Astrocyte (in vitro differentiated cells and primary cell): ENCODE measurements at places on chromosomes 3 and 15. TPM values are rescaled to one million over a fixed set of nuclear protein-coding genes. Genes with fewer than 3 reads are reported as not detected.

Gene MEX3B
- 18.7 and 19.1 TPM in 2 replicates for total RNA-seq

Gene RAB8B
- 45.7 and 49.3 TPM in 2 replicates for total RNA-seq

Gene RTP4
- 1.2 TPM in 2 replicates for total RNA-seq

Gene IL12A
- 2.9 and 3.0 TPM in 2 replicates for total RNA-seq

Gene ABTB1
- total RNA-seq = 11.6 and 11.8 TPM in 2 replicates

Gene SI
- not detected in 2 replicates for total RNA-seq

Gene GATA2
- 0.58 and 1.7 TPM in 2 replicates for total RNA-seq

Gene CLDN1
- 34.1 and 35.6 TPM in 2 replicates for total RNA-seq

DNA sequence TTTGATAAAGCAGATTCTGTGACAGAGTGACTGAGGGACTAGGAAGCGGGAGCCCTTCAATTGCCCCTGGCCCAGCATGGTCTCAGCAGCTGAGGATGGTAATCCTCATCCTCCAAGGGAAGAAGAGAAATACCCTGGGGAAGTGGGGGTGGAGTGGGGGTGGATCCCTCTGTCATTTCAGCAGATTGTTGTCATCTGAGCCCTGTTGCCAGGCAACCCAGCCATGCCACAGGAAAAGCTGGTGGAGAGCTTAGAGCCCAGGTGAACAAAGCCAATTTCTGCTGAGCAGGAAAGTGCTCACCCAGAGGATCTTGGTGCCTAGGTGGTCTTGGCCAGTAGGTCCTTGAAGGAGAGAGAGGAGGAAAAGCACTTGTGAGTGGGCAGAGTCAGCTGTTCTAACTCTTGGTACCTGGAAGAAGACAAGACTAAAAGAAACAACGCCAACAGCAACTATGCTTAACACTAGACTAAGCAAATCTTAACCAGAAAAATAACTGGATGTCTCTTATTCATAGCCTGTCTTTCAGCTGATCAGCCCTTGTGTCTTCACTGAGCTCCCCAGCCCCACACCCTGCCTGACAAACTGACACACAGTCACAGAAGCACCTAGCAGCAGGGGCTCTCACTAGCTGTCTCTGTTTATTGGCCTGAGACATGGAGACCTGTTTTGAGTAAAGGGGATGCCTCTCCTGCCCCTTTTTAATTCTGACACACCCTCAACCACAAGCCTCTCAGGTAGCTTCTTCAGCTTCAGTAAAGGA lies 40.1 kb upstream of the DCLK3 start:
- no peak overlapping the region for H3K27ac ChIP-seq
- H3K4me1 ChIP-seq = no peaks in the 10 kb centered on the region
- H3K4me3 ChIP-seq = no peak overlapping the region
- H3K36me3 ChIP-seq = no peaks in the 10 kb centered on the region
- H3K27me3 ChIP-seq = no peaks in the 10 kb centered on the region
- DNase-seq = no peak

- no peak overlapping the region for H3K4me3 ChIP-seq
- peak overlapping the region; percentile 59 for H3K27ac ChIP-seq
- DNase-seq = peak; percentile 38
- H3K27me3 ChIP-seq = no peaks in the 10 kb centered on the region
Observed at GRCh38 chr3:47016086-47016933, 36.8 kb downstream of the NBEAL2 start.

GRCh38 chr15:66356077-66356358 lies 467 bp downstream of the TIPIN start:
- H3K4me3 ChIP-seq = peak overlapping the region; percentile 91
- H3K36me3 ChIP-seq = peaks cover 2% of the 10 kb centered on the region
- no peaks in the 10 kb centered on the region for H3K4me1 ChIP-seq
- no peak for DNase-seq

GRCh38 chr3:168968609-168969008 lies 694.9 kb downstream of the MECOM start:
- no peak for DNase-seq
- H3K4me3 ChIP-seq = no peak overlapping the region
- no peaks in the 10 kb centered on the region for H3K27me3 ChIP-seq
- no peaks in the 10 kb centered on the region for H3K36me3 ChIP-seq
- H3K27ac ChIP-seq = no peak overlapping the region

GRCh38 chr3:168709073-168709472 lies 613.3 kb upstream of the GOLIM4 start:
- H3K4me3 ChIP-seq = no peak overlapping the region
- H3K27ac ChIP-seq = no peak overlapping the region
- no peaks in the 10 kb centered on the region for H3K27me3 ChIP-seq
- no peaks in the 10 kb centered on the region for H3K36me3 ChIP-seq
- DNase-seq = no peak

- DNase-seq = no peak
- H3K4me3 ChIP-seq = no peak overlapping the region
- H3K36me3 ChIP-seq = no peaks in the 10 kb centered on the region
Observed at GRCh38 chr3:196180346-196180745, 30.9 kb downstream of the ZDHHC19 start.

DNA sequence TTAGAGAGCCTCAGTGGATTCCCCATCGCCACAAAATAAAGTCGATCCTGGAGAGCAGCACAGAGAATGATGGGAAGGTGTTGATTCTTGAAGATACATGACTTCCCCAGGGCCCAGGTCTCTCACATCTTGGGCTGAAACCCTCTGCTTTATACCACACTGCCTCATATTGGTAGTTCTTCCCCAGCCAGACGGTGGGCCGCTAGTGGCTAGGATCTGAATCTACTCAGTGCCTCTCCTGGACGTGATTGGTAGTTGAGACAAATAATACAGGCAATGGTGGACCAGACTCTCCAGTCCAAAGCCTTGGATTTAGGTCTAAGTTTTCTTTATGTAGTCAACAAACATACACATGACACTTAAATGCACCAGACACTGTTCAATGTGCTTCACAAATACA lies 49.7 kb downstream of the RAB11A start:
- no peak overlapping the region for H3K4me3 ChIP-seq
- no peak overlapping the region for H3K27ac ChIP-seq
- no peaks in the 10 kb centered on the region for H3K36me3 ChIP-seq
- H3K27me3 ChIP-seq = no peaks in the 10 kb centered on the region
- DNase-seq = no peak
- H3K4me1 ChIP-seq = peaks cover 5% of the 10 kb centered on the region

DNA sequence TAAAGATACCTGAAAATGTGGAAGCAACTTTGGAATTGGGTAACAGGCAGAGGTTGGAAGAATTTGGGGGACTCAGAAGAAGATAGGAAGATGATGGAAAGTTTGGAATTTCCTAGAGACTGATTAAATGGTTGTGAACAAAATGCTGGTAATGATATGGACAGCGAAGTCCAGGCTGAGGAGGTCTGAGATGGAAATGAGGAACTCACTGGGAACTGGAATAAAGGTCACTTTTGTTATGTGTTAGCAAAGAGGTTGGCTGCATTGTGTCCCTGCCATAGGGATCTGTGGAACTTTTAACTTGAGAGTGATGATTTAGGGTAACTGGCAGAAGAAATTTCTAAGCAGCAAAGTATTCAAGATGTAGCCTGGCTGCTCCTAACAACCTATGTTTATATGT lies 13.0 kb downstream of the MITF start:
- H3K36me3 ChIP-seq = no peaks in the 10 kb centered on the region
- no peaks in the 10 kb centered on the region for H3K27me3 ChIP-seq
- no peak overlapping the region for H3K27ac ChIP-seq
- no peaks in the 10 kb centered on the region for H3K4me1 ChIP-seq

- DNase-seq = no peak
- no peak overlapping the region for H3K4me3 ChIP-seq
- H3K27me3 ChIP-seq = peaks cover 39% of the 10 kb centered on the region
- H3K36me3 ChIP-seq = no peaks in the 10 kb centered on the region
- H3K4me1 ChIP-seq = no peaks in the 10 kb centered on the region
Observed at GRCh38 chr3:13884851-13885703, 5.2 kb upstream of the WNT7A start.

DNA sequence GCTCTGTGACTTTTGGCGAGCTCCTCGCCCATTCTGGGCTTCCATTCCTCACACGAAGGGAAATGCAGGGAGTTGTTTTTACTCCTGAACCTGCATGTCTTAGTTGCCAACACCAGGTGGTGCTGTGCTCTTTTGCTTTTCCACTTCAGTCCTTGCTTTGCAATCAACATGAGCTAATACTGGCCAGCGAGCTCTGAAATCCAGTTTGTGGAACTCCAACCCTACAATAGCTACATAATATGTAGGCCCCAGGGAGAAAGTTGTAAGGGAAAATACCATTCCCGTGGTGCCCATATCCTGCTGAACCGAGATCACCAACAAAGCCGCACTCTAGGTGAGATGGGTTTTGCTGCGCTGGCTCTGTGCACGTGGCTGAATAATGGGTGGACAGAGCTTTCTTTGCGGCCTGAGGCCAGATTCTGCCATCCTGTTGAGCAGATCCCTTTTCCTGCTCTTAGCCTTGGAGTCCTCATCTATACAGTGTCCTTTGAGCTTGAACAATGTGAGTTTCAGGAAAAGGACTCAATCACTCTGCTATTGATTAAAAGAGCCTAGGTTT lies 25.0 kb downstream of the LSM3 start:
- H3K4me1 ChIP-seq = peaks cover 24% of the 10 kb centered on the region
- no peaks in the 10 kb centered on the region for H3K27me3 ChIP-seq
- H3K4me3 ChIP-seq = no peak overlapping the region
- H3K36me3 ChIP-seq = peaks cover 6% of the 10 kb centered on the region
- DNase-seq = peak; percentile 63

DNA sequence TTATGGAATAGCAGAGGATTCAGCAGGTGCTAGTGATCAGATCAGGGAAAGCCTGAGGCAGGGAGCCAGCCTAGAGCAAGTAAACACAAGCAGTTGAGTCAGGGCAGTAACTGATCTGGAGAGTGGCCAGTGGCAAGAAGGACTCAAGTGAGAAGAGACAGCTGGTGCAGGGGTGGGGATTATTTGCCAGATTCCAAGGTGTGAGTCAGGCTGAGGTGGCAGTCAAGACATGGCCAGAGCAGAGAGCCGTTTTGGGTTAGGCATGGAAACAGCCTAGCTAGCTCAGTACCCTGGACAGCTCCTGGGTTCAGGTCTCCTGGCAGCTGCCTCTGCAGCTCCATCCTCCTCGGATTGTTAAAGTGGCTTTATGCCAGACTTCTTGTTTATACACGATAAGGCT lies 281.9 kb upstream of the ONECUT1 start:
- peak; percentile 45 for DNase-seq
- H3K4me3 ChIP-seq = no peak overlapping the region
- H3K4me1 ChIP-seq = peaks cover 4% of the 10 kb centered on the region
- H3K27ac ChIP-seq = no peak overlapping the region
- H3K36me3 ChIP-seq = no peaks in the 10 kb centered on the region

DNA sequence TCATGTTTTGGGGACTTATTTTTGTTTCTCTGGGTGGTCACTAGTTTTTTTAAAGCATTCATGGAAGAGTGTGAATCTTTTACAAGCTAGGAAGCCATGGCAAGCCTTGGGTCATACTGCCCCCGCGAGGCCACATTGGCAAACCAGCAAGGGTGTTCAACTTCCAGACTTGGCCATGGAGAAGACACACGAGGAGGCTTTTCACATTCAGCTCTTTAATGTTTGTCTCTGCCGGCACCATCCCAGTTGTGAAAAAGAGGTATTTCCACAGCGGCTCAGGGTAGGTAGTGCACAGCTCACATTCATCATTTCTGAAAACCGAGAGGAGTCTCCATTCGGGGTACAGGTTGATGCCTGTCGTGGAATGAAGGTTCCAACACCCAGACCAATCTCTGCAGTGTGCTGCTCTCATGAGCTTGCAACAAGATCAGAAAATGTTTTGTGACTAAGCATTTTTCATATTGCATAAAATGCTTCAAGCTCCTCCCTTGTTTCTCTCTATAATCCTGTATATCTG lies 7.7 kb downstream of the CCR5 start:
- H3K4me3 ChIP-seq = no peak overlapping the region
- no peak overlapping the region for H3K27ac ChIP-seq
- peaks cover 44% of the 10 kb centered on the region for H3K27me3 ChIP-seq

DNA sequence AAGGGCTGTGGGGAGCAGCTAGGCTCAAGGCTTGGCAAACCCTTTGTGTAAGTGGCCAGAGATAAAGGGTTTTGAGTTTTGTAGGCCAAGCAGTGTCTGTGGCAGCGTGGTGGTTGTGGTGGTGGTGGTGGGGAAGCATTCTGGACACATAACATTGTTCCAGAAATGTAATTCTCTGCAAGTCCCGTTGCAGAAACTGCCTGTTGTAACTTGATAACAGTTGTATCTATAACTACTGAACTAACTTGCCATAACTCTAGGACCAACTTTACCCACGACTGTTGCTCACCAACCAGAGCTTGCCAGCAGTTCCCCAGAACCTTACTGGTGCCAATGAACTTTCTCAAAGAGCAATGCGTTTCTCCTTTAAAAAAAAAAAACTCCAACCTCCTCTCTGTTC lies 18.1 kb upstream of the TMEM40 start:
- H3K27ac ChIP-seq = no peak overlapping the region
- H3K27me3 ChIP-seq = peaks cover 10% of the 10 kb centered on the region
- no peak overlapping the region for H3K4me3 ChIP-seq
- H3K4me1 ChIP-seq = no peaks in the 10 kb centered on the region
- no peak for DNase-seq

- no peak for DNase-seq
- peaks cover 18% of the 10 kb centered on the region for H3K4me1 ChIP-seq
- no peak overlapping the region for H3K27ac ChIP-seq
- no peak overlapping the region for H3K4me3 ChIP-seq
- H3K27me3 ChIP-seq = peaks cover 7% of the 10 kb centered on the region
- H3K36me3 ChIP-seq = peaks cover 7% of the 10 kb centered on the region
Observed at GRCh38 chr3:139342054-139342453, 1.8 kb upstream of the MRPS22 start.

DNA sequence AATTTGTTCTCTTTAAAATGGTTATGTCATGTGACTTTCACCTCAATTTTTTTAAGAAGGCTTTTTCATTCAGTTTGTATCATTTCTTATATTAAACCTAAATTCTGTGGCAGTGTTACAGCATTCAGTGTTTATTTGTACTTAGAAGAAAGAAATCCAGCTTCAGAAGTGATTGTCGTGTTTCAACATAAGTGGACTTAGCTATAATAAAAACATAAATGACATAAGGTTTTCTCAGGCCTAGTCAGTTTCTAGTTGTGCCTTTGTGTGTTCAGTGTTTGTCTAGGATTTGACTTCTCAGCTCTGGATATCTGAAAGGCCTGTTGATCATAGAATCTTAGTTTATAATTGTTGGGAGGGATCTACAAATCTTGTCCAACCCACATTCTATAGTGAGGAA lies 80.5 kb downstream of the STT3B start:
- H3K27ac ChIP-seq = no peak overlapping the region
- DNase-seq = no peak
- no peaks in the 10 kb centered on the region for H3K27me3 ChIP-seq
- no peak overlapping the region for H3K4me3 ChIP-seq
- H3K36me3 ChIP-seq = no peaks in the 10 kb centered on the region

- H3K4me3 ChIP-seq = no peak overlapping the region
- peaks cover 8% of the 10 kb centered on the region for H3K4me1 ChIP-seq
- H3K27ac ChIP-seq = no peak overlapping the region
- peak; percentile 45 for DNase-seq
- no peaks in the 10 kb centered on the region for H3K27me3 ChIP-seq
Observed at GRCh38 chr15:80556694-80557367, 138.3 kb upstream of the ABHD17C start.
